Metanephros (tissue), 2 donors: ENCODE measurements at places on chromosomes 1 and 21. TPM values are rescaled to one million over a fixed set of nuclear protein-coding genes. Genes with fewer than 3 reads are reported as not detected.

The PALMD gene
- 12.4 TPM for total RNA-seq

The RGS13 gene
- not detected for total RNA-seq

The PTGER3 gene
- total RNA-seq = 146 TPM

The CFAP57 gene
- 0.70 TPM for total RNA-seq

The ATP6V1G3 gene
- total RNA-seq = 1.9 TPM

The UBXN10 gene
- total RNA-seq = 5.3 TPM

The SLC9A1 gene
- total RNA-seq = 17.1 TPM

The ATP1A4 gene
- 0.76 TPM for total RNA-seq

The CYP4X1 gene
- 7.4 TPM for total RNA-seq

The PHLDA3 gene
- total RNA-seq = 19.7 TPM

The GBP7 gene
- total RNA-seq = not detected

The RNF11 gene
- total RNA-seq = 74.7 TPM
